ENCODE measurements at places on chromosomes 3 and 15.

GRCh38 chr15:39743611-39744010 is 39.0 kb downstream of the FSIP1 start:
- DNase-seq: no peak

GRCh38 chr3:25781145-25781757 is 2.0 kb downstream of the NGLY1 start:
- no peak for DNase-seq

GRCh38 chr3:71304684-71305083 is 278.8 kb downstream of the FOXP1 start:
- DNase-seq: no peak

DNA sequence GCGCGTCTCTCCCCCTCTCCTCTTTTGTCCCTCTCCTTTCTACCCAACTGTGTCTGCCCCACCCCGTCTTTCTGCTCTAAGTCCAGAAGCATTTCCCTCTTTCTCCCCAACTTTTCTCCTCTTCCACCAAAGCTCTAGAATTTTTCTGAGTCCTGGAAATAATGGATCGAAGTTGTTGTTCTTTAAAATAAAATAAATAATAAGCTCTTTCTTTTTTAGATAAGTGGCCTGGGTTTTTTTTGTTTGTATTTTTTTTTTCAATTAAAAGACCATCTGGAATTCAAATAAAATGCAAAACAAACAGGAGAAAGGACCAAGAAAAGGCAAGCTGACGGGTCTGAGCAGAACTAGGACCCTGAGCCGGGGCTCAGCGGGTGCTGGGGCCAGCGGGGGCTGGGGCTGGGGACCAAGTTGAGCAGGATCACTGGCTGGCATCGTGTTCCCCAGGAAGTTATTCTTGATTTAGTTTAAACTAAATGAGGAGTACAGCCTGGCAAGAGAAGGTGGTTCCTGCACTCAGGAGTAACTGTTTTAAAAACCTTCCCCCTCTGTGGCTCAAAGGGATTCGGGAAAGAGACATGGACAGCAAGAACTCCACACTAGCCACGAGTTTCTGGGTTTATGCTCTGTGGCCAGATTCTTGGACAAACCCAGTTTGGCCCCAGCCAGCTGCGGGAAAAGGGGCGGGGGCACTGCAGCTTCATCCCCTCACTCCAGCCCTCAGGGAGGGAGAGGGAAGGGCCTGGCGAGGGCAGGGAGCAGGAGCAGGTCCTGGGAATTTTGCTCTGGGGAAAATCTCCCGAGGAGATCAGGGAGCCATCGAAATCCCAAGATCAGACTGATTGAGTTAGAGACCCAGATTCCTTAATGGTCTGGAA is 8.4 kb downstream of the GATA2 start:
- DNase-seq: no peak

DNA sequence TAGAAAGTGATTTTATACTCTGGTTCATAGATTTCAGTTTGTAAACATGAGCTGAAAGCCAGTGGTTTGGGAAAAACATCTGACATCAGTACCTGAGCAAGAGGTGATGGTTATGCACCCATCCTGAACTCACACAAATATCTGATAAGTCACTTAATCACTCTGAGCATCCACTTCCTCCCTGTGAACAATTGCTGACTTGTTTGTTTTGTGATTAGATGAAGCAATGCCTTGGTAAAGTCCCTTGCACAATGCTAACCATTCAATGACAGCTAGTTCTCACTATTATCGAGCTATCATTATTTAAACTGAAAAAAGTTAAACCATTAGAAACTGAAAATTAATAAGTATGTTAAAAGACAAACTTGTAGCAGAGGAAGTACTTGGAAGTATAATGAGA is 303.0 kb downstream of the PLOD2 start:
- DNase-seq: no peak

DNA sequence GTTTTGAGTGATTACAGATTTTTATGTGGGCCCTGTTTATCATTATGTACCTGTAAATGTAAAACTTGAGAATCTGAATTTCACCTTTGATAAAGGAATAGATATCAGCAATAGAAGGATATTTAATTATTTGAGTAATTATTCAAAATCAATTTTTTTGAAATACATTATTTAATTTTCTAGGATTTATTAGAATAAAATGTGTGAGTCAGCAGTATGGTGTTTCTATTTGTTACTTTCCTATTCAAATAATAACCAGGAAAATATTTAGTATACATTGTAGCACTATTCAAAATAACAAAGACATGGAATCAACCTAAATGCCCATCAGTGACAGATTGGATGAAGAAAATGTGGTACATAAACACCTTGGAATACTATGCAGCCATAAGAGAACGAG is 22.1 kb downstream of the CAPN7 start:
- DNase-seq: no peak

GRCh38 chr3:72154391-72155335 is 369.7 kb upstream of the PROK2 start:
- no peak for DNase-seq

GRCh38 chr3:124767264-124767663 is 37.0 kb downstream of the UMPS start:
- no peak for DNase-seq

DNA sequence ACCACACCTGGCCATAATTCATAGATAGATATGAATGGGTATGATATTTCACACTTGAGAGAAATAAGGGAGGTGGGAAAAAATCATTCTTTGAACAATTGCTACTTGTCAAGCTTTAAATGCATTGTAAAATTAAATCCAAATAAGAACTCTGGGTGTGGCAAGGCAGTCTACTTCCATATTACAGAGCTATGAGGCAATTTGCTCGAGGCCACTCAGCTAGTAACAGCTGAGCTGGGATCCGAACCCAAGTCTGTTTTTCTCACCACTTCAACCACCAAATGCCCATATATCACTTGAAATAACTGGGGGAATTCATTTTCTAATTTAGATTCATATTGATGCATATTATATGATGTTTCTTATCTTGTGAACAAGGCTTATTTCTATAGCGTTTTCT is 482.2 kb upstream of the ADAMTS9 start:
- no peak for DNase-seq

DNA sequence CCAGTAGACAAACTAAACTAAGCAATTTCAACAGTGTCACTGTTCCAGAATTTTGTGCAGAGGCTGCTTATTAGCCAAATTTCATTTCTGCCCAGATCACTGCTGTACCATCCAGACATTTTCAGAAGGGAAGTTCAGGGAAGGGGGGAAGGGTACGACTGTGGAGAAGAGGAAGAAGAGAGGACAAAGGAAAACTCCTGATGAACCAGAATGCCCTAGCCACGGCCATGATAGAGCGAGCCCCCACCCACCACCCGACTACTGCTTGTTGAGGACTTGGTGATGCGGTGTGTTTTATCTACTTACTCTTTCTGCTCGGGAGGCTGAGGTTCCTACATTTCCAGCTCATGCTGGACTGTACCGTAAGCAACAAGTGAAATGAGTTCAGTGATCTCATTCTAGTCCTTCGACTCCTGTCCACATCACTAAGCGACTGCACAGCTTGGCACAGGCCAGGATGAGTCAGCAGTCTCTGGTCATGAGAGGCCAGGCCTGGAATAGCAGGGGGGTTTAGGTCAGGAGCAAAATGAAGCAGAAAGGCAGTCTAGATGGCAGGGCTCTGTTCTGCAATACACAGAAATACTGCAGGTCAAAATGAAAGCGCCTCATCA is 330.8 kb downstream of the TIGIT start:
- DNase-seq: no peak

- no peak for DNase-seq
These were observed 21.8 kb upstream of the HES1 start for GRCh38 chr3:194114123-194114522.

GRCh38 chr15:77093436-77093835 is 22.5 kb upstream of the TSPAN3 start:
- DNase-seq: no peak

- no peak for DNase-seq
These were observed 17.8 kb downstream of the USP3 start for GRCh38 chr15:63522225-63522578.

Measured in NCI-H1417 treated with DMSO at 0.1 percent for 48 hours (cell line).